ENCODE measurements at places on chromosomes 2 and 18.
A peak's percentile ranks its signal among the peaks of the same experiment; 100 is the strongest.

GRCh38 chr2:237524631-237525030, 37.6 kb downstream of the MLPH start:
- DNase-seq = no peak

GRCh38 chr2:151849413-151850010, 21.3 kb upstream of the ARL5A start:
- DNase-seq = no peak

DNA sequence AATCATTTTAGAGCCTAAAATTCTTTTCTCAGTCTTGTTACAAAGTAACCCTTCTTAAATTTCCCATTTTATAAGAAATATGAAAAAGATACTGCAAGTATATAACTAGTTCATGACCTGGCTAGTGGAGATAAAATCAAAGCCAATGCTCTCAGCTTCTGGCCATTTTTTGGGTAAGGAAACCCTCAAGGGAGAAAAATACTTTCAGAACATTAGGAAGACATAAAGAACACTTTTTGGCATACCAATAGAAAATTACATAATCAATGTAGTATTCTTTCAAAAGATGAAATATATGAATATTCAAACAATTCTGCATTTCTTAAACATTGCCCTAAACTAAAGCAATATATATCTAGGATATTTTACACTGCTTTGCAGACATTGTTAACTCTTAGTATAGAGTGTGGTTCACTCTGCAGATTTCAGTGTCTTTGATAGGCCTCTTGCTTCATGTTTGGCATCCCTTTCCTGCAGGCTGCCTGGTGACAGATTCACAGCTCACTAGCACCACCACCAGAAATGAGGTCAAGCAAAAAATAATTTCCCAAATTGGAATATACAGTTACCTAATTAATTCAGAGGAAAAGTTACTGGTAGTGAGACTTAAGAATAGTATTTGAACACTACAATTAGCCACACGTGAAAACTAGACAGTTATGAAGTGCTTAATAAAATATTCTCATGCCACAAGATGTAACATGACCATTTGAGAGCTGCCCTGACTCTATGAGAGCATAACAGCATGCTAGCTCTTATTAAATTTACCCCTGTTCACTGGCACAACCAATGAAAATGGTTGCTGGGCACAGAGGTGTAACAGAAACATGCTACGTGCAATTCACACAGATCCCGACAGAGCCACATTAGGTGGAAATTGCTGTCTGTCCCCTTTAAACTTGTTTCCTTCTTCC, 36.0 kb downstream of the PAIP2B start:
- DNase-seq = no peak

DNA sequence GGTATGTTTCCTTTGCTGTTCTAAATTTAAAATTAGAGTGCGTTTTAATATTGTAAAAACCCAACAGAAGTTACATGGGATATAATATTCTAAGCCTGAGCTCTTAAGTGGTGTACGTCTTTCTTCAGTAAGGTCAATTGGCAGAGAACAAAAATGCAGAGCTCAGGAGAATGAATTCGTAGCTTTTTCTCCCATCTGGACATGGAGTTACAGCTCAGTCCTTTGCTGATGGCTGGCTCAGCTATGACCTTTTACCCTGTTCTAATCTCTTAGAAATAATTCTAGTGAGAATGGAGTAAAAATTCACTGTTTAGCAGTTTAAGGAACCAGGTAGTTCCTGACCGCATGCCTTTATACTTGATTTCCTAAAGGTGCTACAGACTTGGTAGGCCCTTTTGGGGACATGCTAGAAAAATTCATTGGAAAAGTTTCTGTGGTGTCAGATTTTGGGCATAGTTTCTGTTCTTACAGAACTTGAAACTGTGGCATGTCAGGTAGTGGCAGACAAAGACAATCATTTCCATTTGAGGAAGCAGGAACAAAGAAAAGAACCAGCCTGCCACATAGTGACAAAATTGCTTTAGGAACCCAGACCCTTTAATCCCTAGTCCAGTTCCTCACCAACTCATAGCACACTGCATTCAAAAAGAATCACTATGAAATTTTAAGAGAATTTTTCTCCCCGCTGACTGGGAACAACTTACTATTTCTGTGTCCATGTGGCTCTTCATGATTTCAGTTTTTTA, 566.8 kb upstream of the ZNF804A start:
- DNase-seq = no peak

DNA sequence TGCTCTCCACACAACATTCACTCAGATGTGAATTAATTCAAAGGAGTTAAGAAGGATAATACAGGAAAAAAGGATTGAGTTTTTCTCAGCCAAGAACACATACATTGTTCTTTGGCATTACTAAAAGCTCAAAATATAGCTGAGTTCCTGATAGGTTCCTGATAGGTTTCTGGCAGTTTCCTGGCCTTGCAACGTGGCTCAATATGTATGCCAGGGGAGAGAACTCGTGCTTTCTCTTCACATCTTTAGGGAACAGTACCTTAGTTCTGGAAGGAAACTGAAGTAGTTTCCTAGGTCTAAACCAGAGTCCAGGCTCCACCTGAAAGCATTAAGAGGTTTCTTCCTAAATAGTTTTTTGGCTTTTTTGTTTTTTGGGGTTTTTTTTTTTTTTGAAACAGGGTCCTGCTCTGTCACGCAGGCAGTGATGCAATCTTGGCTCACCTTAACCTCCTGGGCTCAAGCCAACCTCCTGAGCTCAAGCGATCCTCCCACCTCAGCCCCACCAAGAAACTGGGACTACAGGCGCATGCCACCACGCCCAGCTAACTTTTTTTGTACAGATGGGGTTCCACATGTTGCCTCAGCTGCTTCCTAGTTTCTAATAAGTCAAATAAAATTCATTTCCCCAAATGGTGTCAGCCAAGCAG, 42.8 kb downstream of the ESCO1 start:
- DNase-seq = no peak

- DNase-seq = no peak
Measured at GRCh38 chr18:56358608-56359280, 279.6 kb downstream of the TXNL1 start.

DNA sequence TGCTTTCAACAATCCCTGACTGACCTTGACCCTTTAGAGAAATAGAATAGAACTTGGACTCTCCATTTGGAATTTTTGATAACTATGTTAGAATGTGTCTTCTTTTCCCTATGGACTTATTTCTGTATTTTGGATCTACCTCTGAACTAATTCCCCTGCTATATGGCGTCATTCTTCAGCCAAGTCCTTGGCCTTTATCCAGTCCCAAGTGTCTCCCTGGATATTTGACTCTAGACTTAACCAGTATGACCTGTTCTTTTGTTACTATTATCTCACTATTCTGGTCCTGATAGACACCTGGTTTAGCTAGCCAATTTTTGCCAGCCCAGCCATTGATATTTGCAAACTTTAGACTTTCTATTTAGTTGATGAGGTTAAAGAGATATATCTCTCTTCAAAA, 186.8 kb downstream of the KCNS3 start:
- no peak for DNase-seq

- DNase-seq = no peak
Measured at GRCh38 chr2:39606585-39606984, 59.1 kb upstream of the TMEM178A start.

DNA sequence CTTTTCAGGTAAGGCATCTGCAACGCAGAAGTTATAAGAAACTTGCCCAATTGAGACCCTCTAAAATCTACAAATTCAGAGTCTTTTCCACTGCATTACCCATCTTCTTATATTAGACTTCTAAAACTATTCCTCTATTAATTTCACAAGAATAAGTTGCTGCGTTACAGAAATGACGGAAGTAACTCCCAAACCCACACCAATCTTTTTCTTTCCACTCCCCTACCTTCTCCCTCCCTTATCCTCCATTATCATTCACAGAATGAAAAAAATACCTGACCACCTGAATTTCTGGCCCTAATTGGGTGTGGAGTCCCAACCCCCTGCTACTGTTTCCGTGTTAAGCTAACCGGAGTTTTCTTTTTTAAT, 689 bp downstream of the RPRD1A start:
- no peak for DNase-seq

DNA sequence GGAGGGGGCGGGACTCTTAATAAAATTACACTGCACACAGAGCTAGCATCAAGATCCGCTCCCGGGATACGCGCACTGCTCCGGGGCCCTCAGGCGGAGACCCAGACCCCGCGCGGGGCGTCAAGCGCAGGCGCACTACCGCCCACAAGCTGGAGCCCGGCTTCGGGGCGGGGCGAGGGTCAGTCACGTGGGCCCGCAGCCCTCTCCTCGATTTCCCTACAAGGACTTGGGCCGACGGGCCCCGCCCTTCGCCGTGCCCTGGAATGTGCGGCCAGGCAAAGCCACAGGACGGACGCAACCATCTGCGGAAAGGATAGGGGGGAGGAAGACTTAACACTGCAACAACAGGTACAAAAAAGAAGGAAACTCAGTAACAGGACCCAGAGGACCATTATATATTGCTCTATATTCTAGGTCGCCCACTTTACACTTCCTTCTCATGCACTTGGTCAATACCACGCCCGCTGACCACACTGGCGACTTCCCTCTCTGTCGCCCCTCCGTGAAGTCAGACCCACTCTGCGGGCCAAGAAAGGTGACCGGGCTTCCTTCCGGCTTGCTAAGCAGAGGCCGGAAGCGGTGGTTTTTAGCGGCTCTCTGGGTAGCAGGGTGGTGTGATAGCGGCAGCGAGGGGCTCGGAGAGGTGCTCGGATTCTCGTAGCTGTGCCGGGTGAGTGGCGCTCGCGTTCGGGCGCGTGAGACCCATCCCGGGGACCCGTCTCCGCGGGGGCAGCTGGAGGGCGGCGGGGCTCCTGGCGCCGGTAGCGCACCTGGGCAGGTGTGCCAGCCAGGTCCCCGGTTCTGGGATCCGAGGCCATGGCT, at the start of gene MYL12A:
Gene MYL12A, plus strand, starts transcription at position 562 of the 822 bp plus-strand sequence. CDS start 5,447 bp downstream, outside the sequence.
- DNase-seq = peak; percentile 80

All from activated T-helper 1 cell treated with anti-CD3 and anti-CD28 coated beads, Interleukin-2, amount 50 U/mL, for 16 hours (primary cell).